ENCODE measurements at places on chromosomes 3 and 15.
A peak's percentile ranks its signal among the peaks of the same experiment; 100 is the strongest.

GRCh38 chr3:153614563-153614962 is 452.5 kb downstream of the RAP2B start:
- no peak for DNase-seq

- no peak for DNase-seq
Measured at GRCh38 chr3:4587061-4587837, 94.1 kb downstream of the ITPR1 start.

- DNase-seq, result no peak
Measured at GRCh38 chr3:71903112-71903495, 118.2 kb upstream of the PROK2 start.

DNA sequence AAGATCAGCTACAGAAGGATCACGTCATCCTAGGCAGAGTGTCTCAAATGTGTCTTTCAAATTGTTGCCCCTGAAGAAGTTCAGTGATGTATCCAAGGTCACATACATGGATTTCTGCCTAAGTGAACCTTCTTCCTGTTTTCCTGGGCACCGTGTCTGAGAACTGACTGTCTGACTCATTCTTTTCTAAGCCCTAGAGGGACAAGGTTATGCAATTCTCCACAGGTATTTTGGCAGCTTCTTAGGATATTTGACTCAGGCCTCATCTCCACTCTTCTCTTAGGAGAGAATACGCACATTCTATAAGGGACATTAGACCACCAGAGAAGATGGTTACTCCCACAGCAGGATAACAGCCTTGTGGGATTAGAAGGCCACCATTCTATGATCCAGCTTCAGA is 391.9 kb upstream of the THBS1 start:
- DNase-seq, result peak; percentile 11

- no peak for DNase-seq
Measured at GRCh38 chr3:48285675-48286074, 44.8 kb downstream of the ZNF589 start.

DNA sequence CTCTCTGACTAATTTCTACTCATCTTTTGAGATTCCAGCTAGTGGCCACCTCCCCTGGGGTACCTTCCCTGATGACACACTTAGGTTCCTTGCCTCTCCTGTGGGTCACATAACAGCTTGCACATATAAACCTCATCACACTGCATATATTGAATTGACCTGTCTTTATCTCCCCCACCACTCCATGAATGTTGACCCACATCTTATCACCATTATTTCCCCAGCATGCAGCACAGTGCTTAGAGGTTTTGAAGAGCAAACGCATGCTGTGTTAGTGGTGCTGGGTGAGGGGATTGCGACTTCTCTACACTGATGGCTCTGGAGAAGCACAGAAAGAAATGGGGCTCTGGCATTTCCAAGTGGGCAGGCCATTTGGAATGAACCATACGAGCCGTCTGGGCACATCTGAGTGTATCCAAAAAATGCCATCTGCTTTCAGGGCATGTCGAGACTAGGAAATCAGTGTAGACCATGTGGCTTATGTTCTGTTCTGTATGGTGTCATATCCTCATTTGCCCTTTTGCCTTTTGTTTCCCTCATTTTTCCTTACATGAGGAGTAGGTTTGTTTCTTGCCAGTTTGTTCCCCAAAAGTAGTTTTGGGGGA is 333.2 kb upstream of the TRIM42 start:
- no peak for DNase-seq

DNA sequence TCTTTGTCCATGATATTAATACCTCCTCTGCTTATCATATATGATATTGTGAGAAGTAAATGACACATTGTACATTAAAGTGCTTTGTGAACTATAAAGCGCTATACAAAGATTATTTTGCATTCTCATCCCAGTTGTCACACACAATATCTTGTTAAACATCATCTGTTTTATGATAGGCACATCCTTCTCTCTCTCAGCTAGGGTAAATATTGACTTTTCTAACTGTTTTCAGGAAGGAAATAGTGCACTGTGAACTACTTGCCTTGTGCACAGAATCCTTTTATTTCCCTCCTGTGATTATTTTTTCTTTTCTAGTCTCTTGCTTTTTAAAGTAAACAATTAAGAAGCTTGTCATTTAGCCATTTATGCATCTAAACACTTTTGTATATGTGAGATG is 388.2 kb downstream of the LPP start:
- DNase-seq, result no peak

DNA sequence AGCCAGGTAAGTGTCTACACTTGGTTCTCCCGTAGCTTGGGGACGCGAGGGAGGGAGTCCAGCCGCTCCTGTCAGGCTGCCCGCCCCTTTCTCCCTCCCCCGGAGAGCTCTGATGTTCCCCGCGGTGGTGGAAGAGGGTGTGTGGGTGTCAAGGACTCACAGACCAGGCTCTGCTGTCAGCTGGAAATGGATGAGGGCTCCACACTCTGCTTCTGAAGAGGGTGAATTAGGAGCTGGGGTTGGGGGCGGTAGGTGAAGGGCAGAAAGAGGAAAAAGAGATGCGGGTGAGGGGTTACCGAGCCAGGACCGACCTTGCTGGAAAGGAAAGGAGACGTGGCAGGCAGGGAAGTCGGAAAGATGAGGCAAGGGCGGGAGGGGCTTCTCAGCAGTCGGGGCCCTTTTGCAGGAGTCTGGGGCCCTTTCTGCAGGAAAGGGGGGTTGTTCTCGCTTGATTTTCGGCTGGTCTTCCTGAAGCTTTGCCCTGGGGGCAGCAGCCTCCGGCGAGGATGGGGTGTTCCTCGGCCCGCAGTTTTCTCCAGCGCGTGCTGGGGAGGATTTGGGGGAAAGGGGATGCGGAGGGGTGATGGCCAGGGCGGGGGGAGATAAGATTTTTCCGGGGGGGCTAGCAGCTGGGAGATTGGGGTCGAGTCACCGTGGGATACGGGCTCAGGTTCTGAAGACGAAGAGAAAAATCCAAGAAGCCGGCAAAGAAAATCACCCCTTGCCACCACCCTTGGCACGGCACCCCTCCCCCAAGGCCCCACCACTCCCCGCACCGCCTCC is 602 bp upstream of the BAHD1 start:
- no peak for DNase-seq

DNA sequence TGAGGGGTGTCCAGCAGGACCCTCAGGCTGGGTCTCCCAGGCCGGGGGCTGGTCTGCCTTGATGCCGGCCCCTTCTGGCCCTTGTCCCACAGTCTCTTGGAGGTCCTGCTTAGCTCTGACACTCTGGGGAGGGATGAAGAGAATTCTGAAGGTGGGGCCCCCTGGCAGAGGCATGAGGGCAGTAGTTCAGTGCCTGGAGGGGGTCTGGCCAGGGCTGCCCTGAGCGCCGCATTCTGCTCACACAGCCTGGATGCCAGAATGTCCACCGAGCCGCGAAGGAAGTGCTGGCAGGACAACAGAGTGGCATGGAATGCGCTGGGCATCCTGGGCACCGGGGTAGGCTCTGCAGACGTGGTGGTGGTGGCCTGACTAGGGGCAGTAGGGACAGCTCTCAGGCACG is 55.5 kb downstream of the SMAD6 start:
- no peak for DNase-seq

DNA sequence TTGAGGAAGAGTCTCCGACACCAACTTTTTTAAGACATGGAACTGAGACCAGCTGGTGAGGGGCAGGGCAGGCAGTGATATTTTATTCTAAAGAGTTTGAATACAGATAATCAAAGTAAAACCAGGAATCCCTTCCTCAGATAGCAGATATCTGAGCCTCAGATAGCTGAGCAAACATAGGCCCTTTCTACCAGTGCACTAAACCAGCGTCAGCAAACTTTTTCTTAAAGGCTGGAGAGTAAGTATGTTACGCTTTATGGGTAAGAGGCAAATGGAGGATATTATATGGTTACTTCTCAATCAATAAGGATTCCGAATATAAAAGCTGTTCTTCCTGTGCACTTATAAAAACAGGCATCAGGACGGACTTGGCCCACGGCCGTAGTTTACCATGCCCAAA is 73.9 kb downstream of the WNT5A start:
- DNase-seq, result no peak

- DNase-seq, result no peak
Measured at GRCh38 chr15:101063212-101063611, 144.1 kb downstream of the LRRK1 start.

DNA sequence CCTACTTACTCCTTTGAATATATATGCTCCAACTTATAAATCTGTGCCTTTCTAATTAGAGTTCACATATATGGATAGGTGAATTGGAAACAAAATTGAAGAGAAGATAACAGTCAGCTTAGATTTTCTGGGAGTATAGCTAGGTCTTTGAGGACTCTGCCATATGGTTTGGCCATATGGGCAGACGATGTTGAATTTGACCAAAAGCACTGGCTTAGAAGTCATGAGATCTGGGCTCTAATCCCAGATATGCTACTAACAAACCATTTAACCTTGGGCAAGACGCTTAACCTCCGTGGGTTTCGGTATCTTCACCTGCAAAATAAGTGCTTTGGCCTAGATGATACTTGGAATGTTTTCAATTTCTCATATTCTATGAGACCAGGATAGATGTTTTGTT is 154.1 kb downstream of the LSAMP start:
- DNase-seq, result no peak

- DNase-seq, result no peak
Measured at GRCh38 chr3:33355611-33356010, 78.4 kb downstream of the FBXL2 start.

DNA sequence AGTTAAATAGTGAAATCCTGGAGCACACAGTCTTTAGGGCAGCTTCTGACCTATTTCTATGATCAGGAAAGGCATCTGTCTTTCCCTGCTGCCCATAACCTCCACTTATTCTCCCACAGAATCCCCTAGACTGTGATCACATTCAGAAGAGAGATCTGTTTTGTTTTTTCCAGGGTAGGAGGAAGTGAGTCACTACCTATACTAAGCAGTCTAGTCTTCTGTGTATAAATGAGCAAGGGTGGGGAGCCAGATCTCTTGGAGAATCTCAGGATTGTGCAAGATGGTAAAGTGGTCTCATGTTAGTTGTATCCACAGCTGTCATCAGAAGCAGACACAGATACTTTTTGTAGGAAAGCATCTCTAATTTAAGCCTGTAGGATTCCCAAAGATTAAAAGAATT is 11.8 kb upstream of the FBXO22 start:
- DNase-seq, result peak; percentile 91

GRCh38 chr3:135752851-135753250 is 212.7 kb upstream of the PPP2R3A start:
- no peak for DNase-seq

All from SW 1271 (cell line).